ENCODE measurements at places on chromosomes 6 and 20. TPM values are rescaled to one million over a fixed set of nuclear protein-coding genes. Genes with fewer than 3 reads are reported as not detected.

FGD2 gene
- total RNA-seq: 2.4 TPM

OPRM1 gene
- total RNA-seq: not detected

RNF217 gene
- not detected for total RNA-seq

LGSN gene
- total RNA-seq: not detected

SLC32A1 gene
- total RNA-seq: not detected

CST7 gene
- total RNA-seq: 29.8 TPM

CCDC170 gene
- total RNA-seq: not detected

MYBL2 gene
- 82.6 TPM for total RNA-seq

TMC2 gene
- not detected for total RNA-seq

CLIC5 gene
- total RNA-seq: 8.4 TPM

MEI4 gene
- total RNA-seq: not detected

ZNF512B gene
- total RNA-seq: 10.0 TPM

C6orf52 gene
- total RNA-seq: 1.0 TPM

CGAS gene
- total RNA-seq: 22.1 TPM

All from activated naive CD4-positive, alpha-beta T cell treated with anti-CD3 and anti-CD28 coated beads, Interleukin-2, amount 50 U/mL, for 72 hours (primary cell).